ENCODE measurements at places on chromosomes 1 and 21.

GRCh38 chr1:36350659-36351226 lies 27.3 kb upstream of the EVA1B start:
- DNase-seq: peak; percentile 55

- DNase-seq: no peak
These were observed 133.2 kb downstream of the ROR1 start for GRCh38 chr1:63907051-63907450.

GRCh38 chr1:161768986-161769672 lies 3.0 kb downstream of the ATF6 start:
- no peak for DNase-seq

GRCh38 chr21:35257413-35257812 lies 208.3 kb upstream of the RUNX1 start:
- DNase-seq: no peak

DNA sequence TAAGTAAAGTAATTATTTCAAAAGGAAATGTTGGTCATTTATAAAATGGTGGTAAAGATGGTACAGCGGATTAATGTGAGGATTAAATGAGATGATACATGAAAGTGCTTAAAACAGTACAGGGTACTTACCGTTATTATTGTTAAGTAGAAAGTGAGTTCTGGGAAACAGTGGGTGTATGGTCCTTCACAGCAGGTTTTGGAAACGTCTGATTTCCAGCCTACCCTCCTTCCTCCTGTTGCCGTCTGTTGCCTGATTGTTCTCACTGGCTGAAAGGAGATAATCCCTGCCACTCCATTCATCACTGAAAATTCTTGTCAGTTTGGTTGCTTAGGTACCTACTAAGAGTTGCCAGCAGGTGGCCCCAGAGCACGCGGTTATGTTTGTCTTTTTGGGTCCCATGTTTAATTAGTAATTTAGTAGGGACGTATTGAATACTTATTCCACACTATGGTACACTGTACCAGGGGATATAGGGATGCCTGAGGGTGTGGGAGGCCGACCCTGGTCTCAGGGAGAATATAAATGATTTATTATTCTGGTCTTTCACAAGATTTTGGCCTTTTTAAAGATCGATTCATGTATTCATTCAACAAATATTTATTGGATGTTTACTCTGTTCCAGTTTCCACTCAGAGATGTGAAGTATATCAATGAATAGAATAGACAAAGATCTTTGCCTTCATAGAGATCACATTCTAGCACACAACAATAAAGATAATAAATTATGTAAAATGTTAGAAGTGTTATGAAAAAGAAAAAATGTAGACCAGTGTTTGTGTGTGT lies 30.8 kb upstream of the RPTN start:
- DNase-seq: peak; percentile 81

- DNase-seq: peak; percentile 57
These were observed 520 bp downstream of the ZBTB17 start for GRCh38 chr1:15975358-15975804.

GRCh38 chr1:162315673-162316072 lies 61.0 kb downstream of the SPATA46 start:
- DNase-seq: no peak

GRCh38 chr1:31984419-31985347 lies 29.0 kb upstream of the KHDRBS1 start:
- DNase-seq: no peak

DNA sequence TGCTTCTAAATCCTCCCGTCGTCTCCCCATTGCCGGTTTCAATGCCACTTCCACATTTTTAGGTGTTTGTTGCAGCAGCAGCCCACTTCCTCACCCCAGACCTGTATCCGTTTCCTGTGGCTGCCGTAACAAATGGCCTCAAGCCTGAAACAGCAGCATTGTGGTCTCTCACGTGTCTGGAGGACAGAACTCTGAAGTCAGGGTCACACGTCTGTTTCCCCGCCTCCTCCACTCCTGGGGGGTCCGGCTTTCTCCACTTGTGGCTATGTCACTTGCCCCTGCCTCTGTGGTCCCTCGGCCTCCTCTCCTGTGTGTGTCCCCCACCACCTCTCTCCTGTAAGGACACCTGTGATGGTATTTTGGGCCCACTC lies 21.8 kb downstream of the TRPM2 start:
- peak; percentile 97 for DNase-seq

DNA sequence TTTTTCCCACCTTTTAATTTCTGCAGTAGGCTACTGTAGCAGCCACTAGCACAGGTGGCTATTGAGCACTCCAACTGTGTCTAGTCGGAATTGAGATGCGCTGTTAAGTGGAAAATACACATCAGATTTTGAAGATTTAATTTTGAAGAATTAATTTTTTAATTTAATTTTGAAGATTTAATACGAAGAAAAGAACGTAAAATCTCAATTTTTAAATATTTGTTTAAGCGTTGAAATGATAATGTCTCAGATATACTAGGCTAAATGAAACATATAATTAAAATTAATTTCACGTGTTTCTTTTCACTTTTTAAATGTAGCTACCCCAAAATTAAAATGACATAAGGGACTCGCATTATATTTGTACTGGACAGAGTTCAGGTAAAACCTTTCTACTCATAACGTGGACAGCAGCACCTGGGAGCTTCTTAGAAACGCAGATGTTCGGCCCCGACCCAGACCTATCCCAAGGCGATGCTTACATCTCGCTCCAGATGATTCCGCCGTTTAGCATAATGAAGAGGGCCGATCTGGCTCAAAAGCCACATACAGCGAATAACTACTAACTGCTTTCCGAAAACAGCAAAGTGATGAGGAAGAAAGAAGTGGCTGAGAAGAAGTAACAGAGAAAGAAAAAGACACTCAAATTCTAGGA lies 717 bp downstream of the CRYZL1 start:
- DNase-seq: no peak

GRCh38 chr1:33502726-33503125 lies 30.3 kb downstream of the ZSCAN20 start:
- DNase-seq: no peak

Data from Kasumi-1 (cell line).